ENCODE measurements at places on chromosomes 12 and 14.

- no peak for DNase-seq
Observed at GRCh38 chr12:104064842-104065427, 604 bp downstream of the HCFC2 start.

GRCh38 chr12:43104494-43104893 is 447.5 kb downstream of the ADAMTS20 start:
- no peak for DNase-seq

GRCh38 chr12:6116471-6117021 is 7.9 kb downstream of the VWF start:
- no peak for DNase-seq

- no peak for DNase-seq
Observed at GRCh38 chr14:100644784-100645183, 57.6 kb upstream of the BEGAIN start.

GRCh38 chr12:106246891-106247673 is 738 bp downstream of the CKAP4 start:
- DNase-seq: no peak

- DNase-seq: no peak
Observed at GRCh38 chr12:95787274-95787818, 3.2 kb downstream of the NTN4 start.

GRCh38 chr12:110426406-110426805 is 22.9 kb upstream of the ANAPC7 start:
- no peak for DNase-seq

Measured in NCI-H2171 (cell line).